M059J (cell line): ENCODE measurements at places on chromosomes 3 and 15.

DNA sequence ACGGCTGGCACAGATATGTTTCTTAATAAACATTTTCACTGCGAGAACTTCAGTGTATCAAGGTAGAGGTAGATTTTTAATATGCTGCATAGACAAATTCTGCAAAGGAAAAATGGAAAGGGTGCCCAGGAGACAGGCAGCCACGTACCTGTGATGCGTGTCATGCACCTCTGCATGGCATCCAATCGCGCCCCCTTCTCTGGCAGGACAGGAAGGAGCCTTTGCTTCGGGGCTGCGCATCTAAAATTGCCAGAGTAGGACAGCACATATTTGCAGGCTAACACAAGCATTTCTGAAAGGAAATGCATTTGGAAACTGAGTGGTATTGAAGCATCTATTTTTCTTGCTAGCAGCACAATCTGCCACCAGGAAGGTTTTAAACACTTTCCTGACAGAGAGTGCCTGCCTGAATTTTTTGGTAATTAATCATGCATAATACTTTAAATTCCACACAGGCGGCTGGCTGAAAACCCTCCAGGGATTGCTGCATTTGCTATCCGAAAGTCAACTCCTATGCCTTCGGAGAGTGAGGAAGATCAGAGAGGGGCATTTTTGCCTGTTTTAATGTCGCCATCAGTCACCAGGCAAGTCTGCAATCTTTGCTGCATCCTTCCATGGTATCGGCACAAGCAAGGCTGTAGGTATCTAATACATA, 165.1 kb upstream of the ATP10A start:
- DNase-seq: peak; percentile 55

- DNase-seq: peak; percentile 97
These were observed 10.5 kb downstream of the GNAI2 start for GRCh38 chr3:50246517-50246954.

DNA sequence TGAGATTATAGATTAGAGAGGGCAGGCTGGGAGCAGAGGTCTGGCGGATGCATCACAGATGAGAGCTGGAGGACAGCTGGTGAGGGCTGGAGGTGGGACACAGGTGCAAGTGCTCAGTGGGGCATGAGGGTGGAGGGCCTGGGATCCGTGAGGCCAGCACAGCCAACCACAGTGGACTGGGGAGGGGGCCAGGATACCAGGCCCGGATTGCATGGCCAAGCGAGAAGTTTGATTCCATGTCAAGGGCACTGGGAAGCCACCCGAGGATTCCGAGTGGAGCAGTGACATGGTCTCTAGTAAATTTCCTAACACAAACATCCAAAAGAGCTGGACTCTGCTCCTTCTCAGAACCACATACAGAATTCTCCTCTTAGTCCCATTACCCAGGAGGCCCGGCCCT, 44.0 kb upstream of the SLC41A3 start:
- no peak for DNase-seq

DNA sequence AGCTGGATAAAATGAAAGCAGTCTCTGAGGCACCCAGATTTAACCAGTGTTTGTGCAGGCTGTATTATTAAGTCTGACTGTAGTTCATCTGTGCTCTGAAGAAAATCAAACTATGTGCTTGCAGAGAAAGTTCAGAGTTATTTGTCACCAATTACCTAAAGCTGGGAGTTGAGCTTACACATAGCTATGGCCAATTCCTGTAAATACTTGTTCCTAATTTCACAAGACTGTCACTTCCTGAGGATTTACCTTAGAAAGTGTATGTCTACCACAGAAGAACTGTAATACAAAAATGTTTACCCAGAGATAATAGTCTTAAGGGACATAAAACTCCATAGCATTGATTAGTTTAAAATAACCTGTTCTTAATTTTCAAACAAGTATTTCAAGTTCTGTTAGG, 628.4 kb upstream of the TGFBR2 start:
- DNase-seq: no peak

DNA sequence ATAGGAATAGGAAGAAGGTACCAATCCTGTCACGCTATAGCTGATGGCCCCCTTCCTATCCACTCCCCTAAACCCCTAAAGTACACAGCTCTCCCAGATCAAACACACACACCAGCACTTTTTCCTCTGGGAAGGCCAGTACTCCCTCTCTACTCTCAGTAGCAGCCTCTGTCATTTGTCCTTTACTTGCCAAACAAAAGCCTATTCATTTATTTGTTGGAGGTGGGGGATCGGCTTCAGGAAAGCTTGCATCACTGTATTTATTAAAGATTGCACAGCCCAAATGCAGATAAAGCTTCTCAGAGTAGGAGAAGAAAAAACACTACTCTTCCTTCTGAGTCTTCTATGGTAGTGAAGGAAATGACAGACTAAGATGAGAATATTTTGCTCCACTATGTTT, 429.7 kb upstream of the RASGRP1 start:
- peak; percentile 36 for DNase-seq

- no peak for DNase-seq
These were observed 30.4 kb downstream of the FSIP1 start for GRCh38 chr15:39752246-39752645.

- DNase-seq: no peak
These were observed 10.7 kb downstream of the SLC6A20 start for GRCh38 chr3:45785605-45786150.

GRCh38 chr3:73536952-73537351, 87.8 kb downstream of the PDZRN3 start:
- no peak for DNase-seq

DNA sequence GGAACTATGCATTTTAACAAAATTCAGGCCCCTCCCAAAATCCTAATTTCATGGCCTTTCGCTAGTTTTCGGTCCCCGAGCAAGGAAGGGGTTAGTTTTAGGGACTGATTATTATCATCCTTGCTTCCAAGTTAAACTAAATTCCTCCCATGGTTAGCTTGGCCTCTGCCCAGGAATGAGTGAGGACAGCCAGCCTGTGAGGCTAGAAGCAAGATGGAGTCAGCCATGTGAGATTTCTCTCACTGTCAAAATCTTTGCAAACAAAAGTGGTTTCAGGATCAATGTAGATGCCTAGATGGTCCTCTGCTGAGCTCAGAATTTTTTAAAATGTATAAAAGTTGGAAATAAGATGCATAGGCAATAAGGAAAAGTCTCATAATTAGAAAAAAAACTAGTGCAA, 208.9 kb downstream of the RSL24D1 start:
- no peak for DNase-seq

- DNase-seq: no peak
These were observed 150.7 kb downstream of the OPA1 start for GRCh38 chr3:193743702-193744047.

GRCh38 chr15:93091465-93091864, 2.5 kb upstream of the RGMA start:
- no peak for DNase-seq

DNA sequence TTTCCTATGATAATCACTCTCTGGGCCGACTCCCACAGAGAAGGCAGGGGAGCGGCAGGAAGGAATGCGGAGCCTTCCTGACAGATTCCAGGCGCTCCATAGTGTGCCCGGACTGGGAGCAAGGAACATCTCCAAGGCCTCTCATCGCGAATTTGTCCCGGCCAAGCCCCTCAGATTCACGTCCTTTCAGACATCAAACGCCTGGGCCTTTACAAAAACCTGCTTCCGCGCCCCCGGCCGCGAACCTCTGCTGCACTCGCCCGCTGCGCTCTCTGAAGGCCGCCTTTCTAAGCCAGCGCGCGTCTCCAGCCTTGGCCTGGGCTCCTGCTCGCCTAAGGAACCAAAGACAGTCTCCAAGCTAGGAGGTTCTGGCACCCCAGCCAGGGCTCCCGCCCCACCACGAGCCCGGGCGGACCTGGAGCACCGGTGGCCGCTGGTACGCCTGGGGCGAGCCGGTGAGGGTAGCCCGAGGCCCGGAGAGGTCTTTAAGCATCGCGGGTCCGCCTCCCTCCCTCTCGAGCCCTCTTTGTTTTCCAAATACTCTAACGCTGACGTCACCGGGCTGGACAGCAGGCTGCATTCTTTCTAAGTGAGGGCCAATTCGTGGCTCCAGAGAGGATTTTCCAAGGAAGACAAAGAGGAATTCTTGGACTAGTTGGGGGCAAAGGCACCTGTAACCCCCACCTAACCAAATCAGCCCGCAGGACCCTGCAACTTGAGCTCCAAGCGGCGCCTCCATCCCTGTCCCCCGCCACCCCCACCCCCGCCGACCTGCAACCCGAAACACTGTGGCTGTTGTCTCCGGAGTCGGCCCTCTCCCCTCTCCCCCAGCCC, 759 bp downstream of the AMOTL2 start:
- DNase-seq: peak; percentile 96

GRCh38 chr3:185784317-185784716, 40.5 kb downstream of the IGF2BP2 start:
- DNase-seq: no peak

DNA sequence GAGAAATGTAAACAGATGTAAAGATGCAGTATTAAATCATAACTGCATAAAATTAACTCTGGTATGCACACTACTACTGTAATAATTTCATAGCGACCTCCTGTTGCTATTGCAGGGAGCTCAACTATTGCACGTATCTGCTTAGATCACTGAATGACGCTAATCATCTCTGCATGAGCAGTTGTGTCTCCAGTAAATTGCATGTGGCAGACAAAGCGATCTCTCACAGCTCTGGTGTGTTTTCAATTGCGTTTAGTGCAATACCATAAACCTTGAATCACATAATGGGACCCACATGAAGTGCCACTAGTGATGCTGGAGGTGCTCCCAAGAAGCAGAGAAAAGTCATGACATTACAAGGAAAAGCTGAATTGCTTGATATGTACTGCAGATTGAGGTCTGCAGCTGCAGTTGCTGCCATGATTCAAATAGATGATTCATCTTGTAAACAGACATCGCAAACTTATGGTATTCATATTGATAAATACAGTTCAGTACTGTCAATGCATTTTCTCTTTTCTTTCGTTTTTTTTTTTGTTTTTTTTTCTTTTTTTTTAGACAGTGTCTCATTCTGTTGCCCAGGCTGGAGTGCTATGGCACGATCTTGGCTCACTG, 30.2 kb upstream of the LCTL start:
- DNase-seq: no peak

DNA sequence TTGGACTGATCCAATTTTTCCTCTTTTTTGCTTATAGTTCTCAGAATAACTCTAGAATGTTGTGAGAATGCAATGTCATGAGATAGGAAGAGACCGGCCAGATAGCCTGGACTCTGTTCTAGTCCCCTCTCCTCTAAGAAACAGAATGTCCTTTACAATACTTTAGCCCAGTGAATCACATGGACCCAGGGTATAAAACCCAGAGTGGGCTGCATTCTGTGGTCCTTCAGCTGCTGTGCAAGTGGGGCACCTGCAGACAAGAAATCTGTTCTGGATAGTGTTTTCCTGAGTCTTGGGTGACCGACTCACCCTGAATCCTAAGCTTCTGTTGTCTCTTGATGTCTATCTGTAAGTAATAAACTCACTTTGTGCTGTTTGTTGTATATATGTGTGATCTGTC, 368.6 kb upstream of the DPH6 start:
- DNase-seq: no peak

- no peak for DNase-seq
These were observed 12.8 kb downstream of the SNAP23 start for GRCh38 chr15:42508263-42508690.

GRCh38 chr15:50452927-50453326, 28.7 kb downstream of the USP8 start:
- no peak for DNase-seq

DNA sequence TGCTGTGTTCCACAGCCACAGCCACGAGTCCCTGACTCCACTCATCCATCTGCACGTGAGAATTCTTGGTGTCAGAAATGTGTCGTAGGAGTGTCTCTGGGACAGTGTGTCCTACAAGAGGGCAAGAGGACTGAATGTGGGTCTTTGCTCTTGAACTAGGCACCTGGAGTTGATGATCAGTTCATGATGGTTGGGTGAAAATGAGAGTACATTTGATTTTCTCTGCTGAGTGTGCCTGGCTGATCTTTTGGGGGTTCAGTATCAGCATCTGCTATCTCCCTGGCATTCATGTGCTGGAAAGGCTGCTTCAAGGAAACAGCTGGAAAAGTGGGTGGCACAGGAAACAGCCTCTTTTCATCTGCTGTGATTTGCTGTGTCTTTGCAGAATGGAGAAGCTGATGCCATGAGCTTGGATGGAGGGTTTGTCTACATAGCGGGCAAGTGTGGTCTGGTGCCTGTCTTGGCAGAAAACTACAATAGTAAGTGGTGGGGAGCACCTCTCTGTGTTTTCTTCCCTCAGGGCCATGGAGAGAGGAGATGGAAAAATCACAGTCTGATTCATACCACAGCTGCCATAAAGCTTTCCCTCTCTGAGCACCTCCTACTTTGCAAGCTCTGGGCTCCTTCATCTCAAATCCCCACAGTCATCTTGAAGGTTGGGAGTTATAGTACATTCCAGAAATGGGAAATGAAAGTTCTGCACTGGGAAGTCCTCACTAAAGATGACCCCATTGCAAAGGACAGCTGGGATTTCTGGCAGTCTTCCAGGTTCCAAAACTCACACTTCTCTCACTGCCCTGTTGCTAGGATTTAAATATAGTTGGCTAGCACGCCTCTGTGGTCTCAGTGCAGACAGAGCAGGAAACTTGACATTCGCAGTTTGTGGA, 17.8 kb downstream of the TF start:
- DNase-seq: no peak

GRCh38 chr3:65739901-65740541, 298.7 kb downstream of the MAGI1 start:
- no peak for DNase-seq

DNA sequence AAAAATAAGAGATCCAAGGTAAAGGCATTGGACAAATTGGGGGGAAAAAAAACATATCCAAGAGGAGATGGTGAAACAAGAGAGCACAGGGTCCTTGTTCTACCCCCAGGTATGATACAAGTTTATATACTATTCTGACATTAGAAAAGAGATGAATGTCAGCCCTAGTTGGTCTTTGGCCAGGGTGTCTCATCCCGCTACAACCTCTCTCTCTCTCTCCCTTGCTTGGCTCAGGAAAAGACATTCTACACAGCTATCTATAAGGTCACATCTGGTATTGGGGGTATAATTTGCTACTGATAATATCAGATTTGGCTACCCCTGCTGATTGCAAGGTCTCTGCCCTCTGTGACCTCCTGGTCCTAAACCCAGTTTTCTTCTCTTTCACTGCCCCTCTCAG, 117.2 kb downstream of the GOLIM4 start:
- DNase-seq: no peak

DNA sequence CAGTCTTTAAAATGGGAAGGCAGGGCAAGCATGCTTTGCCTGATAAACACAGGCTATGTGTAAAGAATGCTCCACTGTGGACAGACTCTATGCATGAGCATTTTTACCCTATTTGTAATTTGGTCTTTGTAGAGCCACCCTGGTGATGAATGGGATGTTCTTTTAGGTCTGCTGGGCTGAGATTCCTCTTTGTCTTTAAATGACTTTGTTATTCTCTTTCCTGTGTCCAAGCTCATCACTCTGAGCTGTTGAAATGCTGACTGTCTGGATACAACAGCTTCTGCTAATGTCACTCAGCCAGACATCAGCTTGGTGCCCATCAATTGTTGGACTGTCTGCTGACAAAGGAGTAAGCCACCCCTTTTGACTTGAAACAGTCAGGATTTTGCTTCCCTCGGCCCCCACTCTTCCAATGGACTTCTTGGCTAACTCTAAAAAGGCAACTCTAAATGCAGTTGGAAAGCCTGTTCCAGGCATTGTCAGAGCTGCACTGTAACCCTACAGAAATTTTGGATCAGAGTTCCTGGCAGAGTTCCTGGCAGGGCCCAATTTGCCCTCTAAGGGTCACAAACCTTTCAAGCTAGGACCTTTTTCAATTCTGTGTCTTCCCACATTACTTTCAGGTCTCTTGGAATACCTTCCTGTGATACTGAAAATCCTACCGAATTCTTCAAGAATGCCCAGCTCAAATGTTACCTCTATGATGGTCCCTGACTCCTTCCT, 40.5 kb upstream of the EIF1B start:
- DNase-seq: no peak

GRCh38 chr15:24858737-24859601, 95.8 kb upstream of the SNRPN start:
- no peak for DNase-seq
